ENCODE measurements at places on chromosomes 12 and 14.

DNA sequence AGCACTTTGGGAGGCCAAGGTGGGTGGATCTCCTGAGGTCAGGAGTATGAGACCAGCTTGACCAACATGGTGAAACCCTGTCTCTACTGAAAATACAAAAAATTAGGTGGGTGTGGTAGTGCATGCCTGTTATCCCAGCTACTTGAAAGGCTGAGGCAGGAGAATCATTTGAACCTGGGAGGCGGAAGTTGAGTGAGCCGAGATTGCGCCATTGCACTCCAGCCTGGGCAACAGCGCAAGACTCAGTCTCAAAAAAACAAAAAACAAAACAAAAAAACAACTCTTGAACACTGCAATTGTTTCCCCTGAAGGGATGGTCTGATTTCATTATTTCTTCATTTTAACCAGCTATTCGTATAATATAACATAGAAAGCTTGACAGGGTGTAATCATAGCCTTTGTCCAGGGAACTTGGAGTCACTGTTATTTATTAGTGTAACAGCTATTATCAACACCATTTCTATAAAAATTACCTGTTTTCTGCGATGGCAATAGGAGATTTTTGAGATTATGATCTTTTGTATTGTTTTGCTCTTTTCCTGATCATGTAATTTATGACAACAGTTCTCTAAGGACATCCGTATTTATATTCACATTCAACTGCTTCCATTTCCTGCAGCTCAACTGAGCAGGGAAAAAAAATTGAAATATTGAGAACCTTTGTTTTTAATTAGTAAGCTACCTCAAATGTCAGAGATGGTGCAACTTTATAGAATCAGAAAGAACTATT is 94.7 kb downstream of the DIP2B start:
- no peak for DNase-seq

GRCh38 chr12:54075974-54076373 is 22.3 kb downstream of the HOXC4 start:
- DNase-seq: no peak

- DNase-seq: no peak
Measured at GRCh38 chr12:61870658-61871484, 389.3 kb upstream of the USP15 start.

GRCh38 chr14:28770630-28771029 is 4.0 kb downstream of the FOXG1 start:
- DNase-seq: no peak

DNA sequence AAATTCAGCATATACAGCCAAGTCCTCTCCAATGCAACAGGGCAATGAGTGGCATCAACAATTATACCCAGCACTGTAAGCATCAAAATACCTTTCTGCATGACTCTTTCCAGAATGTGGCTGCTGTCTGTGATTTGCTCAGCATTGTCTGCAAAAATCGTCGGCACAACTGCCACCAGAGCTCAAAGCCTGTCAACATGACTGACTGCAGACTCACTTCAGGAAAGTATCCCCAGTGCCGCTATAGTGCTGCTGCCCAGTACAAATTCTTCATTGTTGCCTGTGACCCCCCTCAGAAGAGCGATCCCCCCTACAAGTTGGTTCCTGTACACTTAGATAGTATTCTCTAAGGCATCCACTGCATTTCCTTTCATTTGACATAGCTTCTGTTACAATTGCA is 735 bp downstream of the RNASE6 start:
- no peak for DNase-seq

- DNase-seq: no peak
Measured at GRCh38 chr12:11026118-11026517, 3.7 kb upstream of the TAS2R19 start.

DNA sequence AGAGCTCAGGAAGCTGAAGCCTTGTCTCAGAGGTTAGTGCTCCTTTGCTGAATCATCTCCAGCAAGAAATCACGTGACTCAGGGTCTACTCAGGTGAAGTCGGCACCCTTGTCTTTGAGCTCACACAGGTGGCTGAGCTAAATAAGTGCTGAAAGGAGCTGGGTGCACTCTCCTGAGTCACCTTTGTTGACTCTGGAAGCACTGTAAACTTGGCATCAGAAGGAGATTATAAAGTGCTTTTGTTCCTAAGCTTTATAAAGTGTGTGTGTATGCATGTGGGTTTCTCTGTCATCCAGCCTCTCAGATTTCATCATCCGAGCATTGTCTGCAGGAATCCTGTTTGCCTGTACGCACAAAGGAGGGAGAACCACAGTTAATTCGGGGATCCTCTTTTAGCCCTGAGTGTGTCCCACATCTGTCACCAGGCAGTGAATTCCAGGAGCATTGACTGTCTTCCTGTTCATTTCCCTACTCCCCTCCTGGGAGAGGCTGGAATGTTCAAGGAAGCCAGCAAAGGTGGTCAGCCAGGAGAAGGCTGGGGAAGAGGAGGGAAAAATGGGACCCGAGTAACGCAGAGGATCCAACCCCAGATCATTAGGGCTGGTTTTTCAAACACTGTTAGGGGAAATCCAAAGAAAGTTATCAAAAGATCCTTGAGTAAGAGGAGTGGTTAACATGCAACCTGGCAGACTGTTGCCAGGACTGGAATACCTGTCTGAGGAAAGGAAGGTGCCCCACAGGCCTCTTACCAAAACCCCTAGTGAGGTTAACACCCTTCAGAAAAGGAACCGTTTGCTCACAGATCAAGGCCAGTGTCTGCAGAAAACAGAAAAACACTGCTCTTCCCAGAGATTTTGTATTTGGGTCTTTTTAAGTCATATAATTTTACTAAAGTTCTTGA is 157.5 kb upstream of the HIF1A start:
- DNase-seq: peak; percentile 25

- no peak for DNase-seq
Measured at GRCh38 chr14:89760086-89760485, 194.4 kb downstream of the EFCAB11 start.

GRCh38 chr12:6662602-6662905 is 365 bp downstream of the ING4 start:
- no peak for DNase-seq

GRCh38 chr14:99121319-99121875 is 150.6 kb downstream of the BCL11B start:
- DNase-seq: no peak
